Activated T-cell treated with anti-CD3 and anti-CD28 coated beads for 24 hours (primary cell): ENCODE measurements at places on chromosomes 7 and 10.

- DNase-seq = no peak
These were observed 184.2 kb downstream of the KMT2E start for GRCh38 chr7:105198223-105198622.

DNA sequence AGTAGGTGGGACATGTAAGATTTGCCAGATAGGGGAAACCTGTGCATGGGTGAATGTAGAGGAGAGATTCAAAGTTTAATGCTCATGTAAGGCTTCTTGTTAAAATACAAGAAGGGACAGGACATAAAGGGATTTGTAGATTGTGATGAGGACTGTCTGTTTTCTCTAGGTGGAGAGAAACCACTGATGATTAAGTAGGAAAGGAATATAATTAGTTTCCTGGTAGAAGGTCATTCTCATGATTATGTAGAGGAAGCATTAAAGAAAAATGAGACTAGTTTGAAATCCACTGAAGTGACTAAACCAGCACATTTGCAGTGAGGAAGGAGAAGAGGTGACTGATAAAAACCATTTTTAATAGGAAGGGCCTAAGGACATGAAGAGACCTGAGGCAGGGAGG lies 19.6 kb upstream of the MACC1 start:
- DNase-seq = no peak

DNA sequence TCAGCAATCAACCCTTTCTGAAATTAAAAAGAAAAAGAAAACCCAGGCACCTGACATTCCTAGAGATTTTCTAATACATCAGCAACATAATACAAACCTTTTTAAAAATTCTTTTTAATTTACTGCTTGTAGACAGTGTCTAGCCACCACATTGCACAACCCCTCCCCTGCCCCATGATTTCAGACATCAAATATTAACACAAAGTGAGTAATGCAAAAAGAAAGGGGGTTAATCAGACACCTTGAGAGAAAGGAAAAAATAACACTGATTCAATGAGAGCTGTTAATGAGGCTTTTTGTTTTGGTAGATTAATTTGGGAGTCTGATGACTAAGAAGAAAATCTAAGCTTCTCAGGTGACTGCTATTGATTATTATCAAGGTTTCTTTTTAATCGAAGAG lies 55.3 kb downstream of the SLC25A13 start:
- no peak for DNase-seq

GRCh38 chr7:132380059-132380458 lies 196.2 kb downstream of the PLXNA4 start:
- no peak for DNase-seq

- peak; percentile 66 for DNase-seq
These were observed 107.0 kb upstream of the INSIG1 start for GRCh38 chr7:155190688-155191087.

GRCh38 chr7:70392256-70392876 lies 739.6 kb upstream of the GALNT17 start:
- DNase-seq = no peak

DNA sequence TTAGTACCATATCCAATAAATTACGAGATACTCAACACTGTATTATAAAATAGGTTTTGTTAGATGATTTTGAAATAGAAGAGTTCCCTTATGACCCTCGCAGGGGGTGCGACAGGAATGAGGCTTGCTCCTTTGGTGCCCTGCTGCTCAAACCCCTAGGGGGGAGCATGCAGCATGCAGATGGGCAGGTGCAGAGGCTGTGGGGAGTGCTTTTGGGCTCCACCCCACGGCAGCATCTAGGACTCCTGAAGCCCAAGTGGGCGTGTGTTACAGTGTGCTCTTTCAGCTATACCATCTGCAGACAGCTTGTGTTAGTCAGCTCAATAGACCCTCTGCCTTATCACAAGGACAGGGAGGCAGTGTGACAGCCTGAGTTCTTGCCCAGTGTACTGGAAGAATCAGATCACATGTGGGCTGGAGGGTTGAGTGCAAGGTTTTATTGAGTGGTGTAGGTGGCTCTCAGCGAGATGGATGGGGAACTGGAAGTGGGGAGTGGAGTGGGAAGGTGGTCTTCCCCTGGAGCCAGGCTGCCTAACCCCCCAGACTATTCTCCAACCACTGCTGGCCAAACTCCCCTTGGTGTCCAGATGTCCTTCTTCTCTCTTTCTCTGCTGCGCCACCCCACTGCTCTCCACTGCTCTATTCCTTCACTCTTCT lies 3.1 kb upstream of the MRC1 start:
- DNase-seq = no peak

- no peak for DNase-seq
These were observed 86.9 kb downstream of the ZNF783 start for GRCh38 chr7:149348758-149349369.

GRCh38 chr7:136136906-136137454 lies 159.8 kb upstream of the MTPN start:
- no peak for DNase-seq

GRCh38 chr7:44217852-44218402 lies 17.1 kb downstream of the YKT6 start:
- DNase-seq = no peak

GRCh38 chr7:36621396-36621795 lies 102.9 kb downstream of the AOAH start:
- no peak for DNase-seq

DNA sequence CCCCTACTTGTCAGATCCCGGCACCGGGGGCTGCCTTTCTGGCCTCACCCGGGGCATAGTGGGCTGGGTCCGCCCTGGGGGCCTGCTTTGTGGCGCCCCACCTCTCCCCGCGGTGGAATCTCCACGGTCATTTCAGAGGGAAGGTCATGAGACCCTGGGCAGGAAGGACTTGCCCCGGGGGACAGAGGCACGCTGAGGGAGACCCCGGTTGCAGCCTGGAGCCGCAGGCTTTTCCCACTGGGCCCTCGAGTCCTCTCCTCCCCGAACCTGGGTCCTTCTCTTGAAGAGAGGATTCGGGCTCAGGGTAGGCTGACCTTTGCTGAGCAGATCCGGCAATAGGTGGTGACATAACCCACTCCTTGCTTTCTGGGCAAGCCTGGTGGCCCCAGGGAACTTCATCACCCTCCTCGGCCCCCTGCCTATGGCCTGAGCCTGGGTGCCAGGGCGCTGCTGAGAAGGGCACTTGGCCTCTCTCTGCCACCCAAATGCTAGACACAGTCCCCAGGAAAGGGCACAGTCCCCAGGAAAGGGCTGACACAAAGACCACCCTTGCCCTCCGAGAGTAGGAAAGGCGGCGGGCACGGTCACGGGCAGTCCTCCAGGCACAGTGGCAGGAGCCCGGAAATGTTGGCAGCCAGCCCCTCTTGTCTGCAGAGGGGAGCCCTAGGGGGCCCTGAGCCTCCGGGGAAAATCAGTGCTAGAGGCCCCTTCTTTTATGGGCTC lies 36.2 kb downstream of the FKBP6 start:
- DNase-seq = no peak

GRCh38 chr10:128614802-128615553 lies 488.8 kb upstream of the MKI67 start:
- DNase-seq = no peak

DNA sequence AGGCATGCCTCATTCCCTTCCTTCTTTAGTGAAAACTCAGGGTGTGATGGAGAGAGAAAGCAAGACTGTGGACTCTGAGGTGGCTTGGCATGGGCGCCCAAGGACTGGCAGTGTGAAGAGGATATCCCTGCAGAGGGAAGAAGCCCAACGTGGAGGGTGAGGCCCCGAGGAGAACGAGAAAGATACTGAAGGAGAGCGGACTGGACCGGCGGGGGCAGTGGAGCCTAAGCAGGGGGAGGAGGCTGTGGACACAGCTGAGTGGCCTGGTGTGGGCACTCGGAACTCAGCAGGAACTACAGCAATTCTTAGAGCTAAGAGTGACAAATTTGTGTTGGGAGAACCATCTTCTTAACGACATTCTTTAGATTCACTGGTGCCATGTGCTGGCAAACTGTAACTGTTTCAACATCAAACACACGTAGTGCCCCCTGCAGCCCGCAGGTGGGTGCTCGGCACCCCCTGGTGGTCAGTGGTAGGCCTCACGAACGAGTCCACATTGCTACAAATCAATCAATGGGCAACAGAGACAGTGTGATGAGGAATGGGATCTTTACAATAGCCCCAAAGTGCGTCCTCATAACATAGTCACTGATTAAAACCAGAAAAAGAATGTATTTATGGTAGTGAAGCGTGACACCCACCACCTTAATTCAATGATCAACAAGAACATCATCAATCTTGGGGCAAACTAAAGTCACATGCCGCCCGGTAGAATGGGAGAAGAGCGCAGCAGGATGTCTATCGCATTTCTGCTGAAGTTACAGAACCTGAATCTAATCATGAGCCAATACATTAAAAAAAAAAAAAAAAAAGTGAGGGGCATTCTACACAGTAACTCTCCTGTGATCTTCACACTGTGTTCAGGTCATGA lies 2.0 kb upstream of the SFTPA1 start:
- no peak for DNase-seq

GRCh38 chr7:46682836-46683624 lies 762.0 kb upstream of the IGFBP3 start:
- DNase-seq = no peak

- DNase-seq = no peak
These were observed 4.0 kb downstream of the MAFK start for GRCh38 chr7:1534330-1535099.

GRCh38 chr10:12484002-12484918 lies 134.9 kb downstream of the CAMK1D start:
- DNase-seq = no peak

- no peak for DNase-seq
These were observed 40.2 kb upstream of the PRSS58 start for GRCh38 chr7:142298009-142298408.

DNA sequence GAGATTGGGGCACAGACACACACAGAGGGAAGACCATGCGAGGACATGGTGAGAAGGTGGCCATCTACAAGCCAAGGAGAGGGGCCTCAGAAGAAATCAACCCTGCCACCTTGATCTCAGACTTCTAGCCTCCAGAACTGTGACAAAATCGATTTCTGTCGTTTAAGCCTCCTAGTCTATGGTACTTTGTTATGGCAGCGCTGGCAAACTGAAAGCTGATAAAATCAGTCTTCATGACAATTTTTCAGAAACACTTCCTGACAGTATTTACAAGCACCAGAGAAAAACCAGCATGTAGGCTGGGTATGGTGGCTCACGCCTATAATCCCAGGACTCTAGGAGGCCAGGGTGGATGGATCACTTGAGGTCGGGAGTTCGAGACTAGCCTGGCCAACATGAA lies 4.2 kb downstream of the PARP12 start:
- no peak for DNase-seq

GRCh38 chr10:124020981-124021815 lies 72.2 kb downstream of the CHST15 start:
- no peak for DNase-seq

- no peak for DNase-seq
These were observed 25.2 kb downstream of the TMEM120A start for GRCh38 chr7:75969182-75969581.

GRCh38 chr7:50416527-50417182 lies 33.5 kb downstream of the FIGNL1 start:
- no peak for DNase-seq

- peak; percentile 36 for DNase-seq
These were observed 118.3 kb downstream of the CCDC71L start for GRCh38 chr7:106542550-106543220.

- DNase-seq = peak; percentile 4
These were observed 390.1 kb downstream of the GATA3 start for GRCh38 chr10:8444630-8445029.

GRCh38 chr7:32958046-32959025 lies 1.1 kb downstream of the FKBP9 start:
- no peak for DNase-seq

DNA sequence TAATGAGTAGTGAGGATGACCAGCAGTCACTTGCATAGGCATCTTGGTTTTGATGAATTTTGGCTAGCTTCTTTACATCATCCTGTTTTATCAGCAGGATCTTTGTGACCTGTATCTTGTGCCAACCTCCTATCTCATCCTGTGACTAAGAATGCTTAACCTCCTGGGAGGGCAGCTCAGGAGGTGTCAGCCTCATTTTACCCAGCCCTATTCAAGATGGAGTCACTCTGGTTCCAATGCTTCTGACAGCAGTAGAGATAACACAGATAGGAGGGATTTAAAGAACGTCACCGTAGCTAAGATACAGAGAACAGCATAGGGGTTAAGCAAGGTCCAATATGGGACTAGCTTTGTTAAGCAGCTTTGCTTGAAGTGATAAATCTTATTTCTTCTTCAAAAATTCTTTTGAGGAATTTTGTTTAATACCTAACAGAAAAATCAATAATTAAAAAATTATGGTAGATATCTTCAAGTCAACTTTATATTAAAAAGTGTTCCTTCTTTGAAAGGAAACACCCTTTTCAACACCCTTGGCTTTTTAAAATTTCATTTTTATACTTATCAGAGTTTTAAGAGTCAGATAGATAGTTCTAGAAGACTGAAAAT lies 39.9 kb downstream of the TMEM229A start:
- no peak for DNase-seq
